ENCODE measurements at places on chromosomes 4 and X. TPM values are rescaled to one million over a fixed set of nuclear protein-coding genes. Genes with fewer than 3 reads are reported as not detected.

GUCY1A1 gene
- 104 TPM for total RNA-seq

IQCM gene
- total RNA-seq, result not detected

FOXO4 gene
- 9.4 TPM for total RNA-seq

MAGEB17 gene
- not detected for total RNA-seq

FGFBP2 gene
- 0.74 TPM for total RNA-seq

KIAA1210 gene
- 0.69 TPM for total RNA-seq

SLC9A6 gene
- 22.9 TPM for total RNA-seq

FGF13 gene
- 59.1 TPM for total RNA-seq
